ENCODE measurements at places on chromosomes 7 and 10. TPM values are rescaled to one million over a fixed set of nuclear protein-coding genes. Genes with fewer than 3 reads are reported as not detected.

GRCh38 chr10:99329304-99329553, at the start of gene CNNM1:
Gene CNNM1, plus strand, starts transcription at chr10:99329356. Its CDS starts 32 bp downstream, at chr10:99329388.
- no peak for DNase-seq

DNA sequence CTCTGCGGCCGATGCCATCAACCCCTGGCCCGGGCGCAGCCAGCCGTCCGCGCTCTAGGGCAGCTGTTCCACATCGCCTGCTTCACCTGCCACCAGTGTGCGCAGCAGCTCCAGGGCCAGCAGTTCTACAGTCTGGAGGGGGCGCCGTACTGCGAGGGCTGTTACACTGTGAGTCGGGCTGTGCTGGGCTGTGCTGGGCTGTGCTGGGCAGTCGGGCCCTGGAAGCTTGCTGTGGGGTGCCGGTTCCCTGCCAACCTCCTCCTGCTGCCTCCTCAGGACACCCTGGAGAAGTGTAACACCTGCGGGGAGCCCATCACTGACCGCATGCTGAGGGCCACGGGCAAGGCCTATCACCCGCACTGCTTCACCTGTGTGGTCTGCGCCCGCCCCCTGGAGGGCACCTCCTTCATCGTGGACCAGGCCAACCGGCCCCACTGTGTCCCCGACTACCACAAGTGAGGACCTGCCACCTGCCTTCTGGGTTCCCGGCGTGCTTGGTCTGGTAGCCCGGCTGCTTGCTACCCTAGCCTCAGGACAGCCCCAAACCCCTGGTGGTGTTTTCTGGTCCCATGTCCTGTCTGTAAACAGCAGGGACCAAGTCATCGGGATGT, 7.5 kb downstream of the ZYX start:
- no peak for DNase-seq

The SLC25A13 gene
- 11.6 TPM for polyA plus RNA-seq

The LIPA gene
- polyA plus RNA-seq = 28.9 TPM

GRCh38 chr10:128125416-128125943, 743 bp downstream of the MKI67 start:
- DNase-seq = no peak

- DNase-seq = no peak
Observed at GRCh38 chr7:2982831-2983230, 60.8 kb downstream of the CARD11 start.

The CCL24 gene
- 0.24 TPM for polyA plus RNA-seq

DNA sequence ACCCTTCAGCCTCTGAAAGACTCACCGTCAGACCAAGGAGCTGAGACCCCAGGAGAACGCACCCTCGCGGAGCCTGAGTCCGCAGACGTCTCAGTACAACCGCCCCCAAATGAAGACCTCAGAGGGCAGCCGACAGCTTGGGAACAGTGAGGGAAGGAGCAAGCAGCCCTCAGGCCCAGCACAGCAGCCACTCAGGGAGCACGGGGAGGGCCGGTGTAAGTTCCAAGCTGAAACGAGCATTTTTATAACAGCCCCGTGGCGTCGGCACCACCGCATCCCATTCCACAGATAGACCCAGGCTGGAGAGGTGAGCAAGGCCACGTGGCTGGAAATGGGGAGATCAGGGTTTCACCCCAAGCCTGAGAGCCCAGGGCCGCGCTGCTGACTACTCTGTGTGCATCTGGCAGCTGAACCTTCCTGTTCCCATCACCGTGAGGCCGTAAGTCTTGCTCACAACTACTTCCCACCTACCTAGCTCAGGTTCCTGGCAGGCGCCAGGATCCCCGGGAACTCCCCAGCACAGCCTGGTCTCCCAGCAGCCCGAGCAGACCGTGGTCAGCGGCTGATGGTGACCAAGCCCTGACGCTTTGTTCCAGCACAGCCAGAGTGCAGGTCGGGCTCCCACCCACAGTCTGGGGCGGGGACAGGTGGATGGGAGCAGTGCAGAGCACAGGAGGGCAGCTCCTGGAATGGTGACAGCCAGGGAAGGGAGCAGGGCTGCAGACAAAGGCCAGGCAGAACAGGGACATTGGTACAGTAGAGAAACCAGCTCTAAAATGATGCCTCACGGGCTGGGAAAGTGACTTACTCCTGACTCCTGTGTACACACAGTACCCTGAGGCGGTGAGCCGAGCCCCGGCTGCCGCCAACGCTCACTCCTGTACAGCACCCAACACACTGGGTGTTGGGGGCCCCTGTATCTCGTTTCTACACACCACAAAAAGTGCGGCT, 6.1 kb upstream of the NOM1 start:
- no peak for DNase-seq

- no peak for DNase-seq
Observed at GRCh38 chr7:93690021-93690420, 115.5 kb upstream of the CALCR start.

DNA sequence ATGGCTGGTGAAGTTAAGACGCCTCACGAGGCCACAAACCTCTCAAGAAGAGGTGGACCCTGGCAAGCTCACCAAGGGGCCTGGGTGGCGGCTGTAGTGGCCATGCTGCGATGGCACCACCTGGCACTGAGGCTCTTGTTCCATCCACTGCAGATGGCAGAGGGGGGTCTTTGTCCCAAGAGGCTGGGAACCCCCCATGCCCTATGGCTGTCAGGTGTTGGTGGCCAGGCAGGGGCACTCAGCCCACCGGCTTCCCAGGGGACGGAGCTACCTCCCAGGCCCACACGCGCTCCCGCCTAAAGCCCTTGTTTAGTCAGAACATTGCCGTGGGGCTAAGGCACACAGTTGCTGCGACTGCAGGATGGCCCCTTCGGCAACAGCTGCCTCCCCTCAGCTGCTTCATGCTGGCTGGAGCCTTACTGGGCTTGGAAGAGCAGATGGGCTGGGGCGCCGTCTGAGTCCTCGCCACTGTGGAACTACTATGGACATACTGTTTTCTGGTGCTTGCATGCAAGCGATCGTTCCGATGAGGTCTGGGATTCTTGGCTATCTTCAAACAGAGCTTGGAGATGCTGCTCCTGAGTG, 46.8 kb downstream of the DPYSL4 start:
- no peak for DNase-seq

The AKR1E2 gene
- 3.3 TPM for polyA plus RNA-seq

The IDI2 gene
- polyA plus RNA-seq = 0.14 TPM

DNA sequence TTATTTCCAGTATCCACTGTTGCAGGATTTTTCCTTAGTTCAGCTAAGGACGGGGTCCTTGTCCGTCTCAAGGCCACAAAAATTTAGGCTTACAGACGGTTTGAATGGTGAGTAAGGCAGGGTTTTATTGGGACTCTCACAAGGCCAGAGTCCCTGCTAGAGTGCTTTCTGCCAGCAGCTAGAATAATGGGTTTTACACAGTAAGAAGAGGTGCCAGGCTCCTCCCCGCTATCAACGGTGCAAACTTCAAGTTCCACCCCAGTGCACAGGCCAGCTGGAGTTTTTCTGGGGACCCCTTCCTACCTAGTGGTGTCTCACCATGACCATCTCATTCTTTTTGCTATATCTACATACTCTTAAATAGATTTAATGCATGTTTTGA, 198.5 kb upstream of the KCTD7 start:
- no peak for DNase-seq

GRCh38 chr7:12458520-12459131, 55.0 kb upstream of the VWDE start:
- no peak for DNase-seq

The FEZF1 gene
- polyA plus RNA-seq = not detected

The MRLN gene
- polyA plus RNA-seq = 175 TPM

GRCh38 chr10:91127341-91128082, 93.0 kb upstream of the PCGF5 start:
- DNase-seq = no peak

DNA sequence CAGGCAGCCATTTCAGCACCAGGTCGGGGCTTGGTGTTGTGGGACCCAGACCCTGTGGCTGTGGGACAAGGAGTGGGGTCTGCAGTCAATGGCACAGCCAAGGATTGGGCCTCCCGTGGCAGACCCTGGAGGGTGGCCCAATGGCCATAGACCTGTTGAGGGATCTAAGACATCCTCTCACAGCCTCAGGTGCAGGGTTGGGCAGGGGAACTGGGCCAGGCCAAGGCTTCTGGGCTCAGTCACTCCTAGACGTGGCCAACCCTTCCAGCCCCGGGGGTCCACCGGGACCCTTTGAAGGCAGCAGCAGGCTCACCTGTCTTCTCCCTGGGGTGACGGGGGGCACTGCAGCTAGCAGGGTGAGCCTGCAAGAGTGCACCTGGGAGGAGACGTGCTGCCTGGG, 45.7 kb upstream of the DPYSL4 start:
- no peak for DNase-seq

The ERVW-1 gene
- 1.4 TPM for polyA plus RNA-seq

The CCNJ gene
- polyA plus RNA-seq = 10.7 TPM

GRCh38 chr7:74470504-74470903, 16.8 kb downstream of the GTF2IRD1 start:
- no peak for DNase-seq
